GM23338 (cell line): ENCODE measurements at places on chromosomes 7 and 10.
A peak's percentile ranks its signal among the peaks of the same experiment; 100 is the strongest.

DNA sequence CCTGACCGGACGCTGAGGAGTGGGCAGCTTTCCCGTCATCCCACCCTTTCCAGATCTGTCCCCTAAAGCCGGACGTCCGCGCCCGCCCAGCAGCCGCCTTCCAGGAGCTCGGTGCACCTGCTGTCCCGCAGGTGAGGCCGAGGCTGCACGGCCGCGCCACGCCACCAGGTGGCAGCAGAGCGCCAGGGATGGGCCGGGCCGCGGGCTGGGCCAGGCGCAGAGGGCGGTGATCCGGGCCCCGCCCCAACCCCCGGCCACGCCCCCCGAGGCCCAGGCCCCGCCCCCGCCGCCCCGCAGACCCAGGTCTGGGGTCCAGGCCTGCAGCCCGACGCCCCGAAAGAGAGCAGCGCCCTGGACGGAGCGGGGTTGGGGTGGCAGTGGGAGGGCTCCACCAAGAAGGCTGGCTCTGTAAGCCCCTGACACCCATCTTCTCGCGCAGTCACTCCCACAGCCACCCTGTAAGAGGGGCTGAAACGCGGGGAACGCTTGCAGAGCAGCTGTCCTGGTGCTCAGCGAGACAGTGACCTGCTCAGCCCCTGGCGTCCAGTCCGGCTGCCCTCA is 32.2 kb downstream of the FOXL3 start:
- peak; percentile 76 for DNase-seq

DNA sequence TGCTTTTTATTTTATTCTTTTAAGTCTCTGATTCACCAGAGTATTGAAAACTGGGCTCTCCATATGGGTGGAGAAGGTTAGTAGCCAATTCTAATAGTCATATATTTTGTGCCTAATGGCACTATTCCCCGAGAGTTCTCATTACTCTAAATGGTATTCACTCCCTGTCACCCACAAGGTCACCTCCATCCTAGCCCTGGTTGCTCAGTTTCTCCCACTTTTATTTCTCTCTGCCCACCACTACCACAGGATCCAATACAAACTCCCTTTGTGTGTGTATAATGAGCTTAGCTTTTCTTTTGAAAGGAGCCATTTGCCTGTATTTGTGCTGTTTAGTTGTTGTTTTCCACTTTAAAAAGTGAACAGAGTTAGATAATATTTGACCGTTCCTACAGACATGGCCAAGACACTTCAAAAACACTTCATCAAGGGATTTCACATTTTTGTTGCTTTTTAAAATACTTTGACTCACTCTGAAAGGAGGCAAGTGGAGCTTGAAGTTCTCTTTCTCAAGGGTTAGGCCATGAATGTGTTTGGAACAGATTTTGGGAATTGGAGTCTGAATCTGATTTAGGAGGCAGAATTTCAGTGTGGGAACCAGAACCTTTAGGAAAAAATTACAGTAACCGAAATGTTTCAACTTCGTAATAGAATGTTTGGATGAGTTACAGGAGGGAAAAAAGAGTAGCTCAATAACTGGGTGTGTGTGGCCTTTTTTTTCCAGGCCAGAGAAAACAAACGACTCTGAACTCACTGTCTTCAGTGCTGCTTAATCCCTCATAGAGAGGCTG is 321.3 kb downstream of the BICC1 start:
- DNase-seq: no peak

- DNase-seq: no peak
These were observed 271.6 kb downstream of the GFRA1 start for GRCh38 chr10:116001262-116001857.

- DNase-seq: peak; percentile 77
These were observed 66.8 kb upstream of the SEPHS1 start for GRCh38 chr10:13414855-13415254.

DNA sequence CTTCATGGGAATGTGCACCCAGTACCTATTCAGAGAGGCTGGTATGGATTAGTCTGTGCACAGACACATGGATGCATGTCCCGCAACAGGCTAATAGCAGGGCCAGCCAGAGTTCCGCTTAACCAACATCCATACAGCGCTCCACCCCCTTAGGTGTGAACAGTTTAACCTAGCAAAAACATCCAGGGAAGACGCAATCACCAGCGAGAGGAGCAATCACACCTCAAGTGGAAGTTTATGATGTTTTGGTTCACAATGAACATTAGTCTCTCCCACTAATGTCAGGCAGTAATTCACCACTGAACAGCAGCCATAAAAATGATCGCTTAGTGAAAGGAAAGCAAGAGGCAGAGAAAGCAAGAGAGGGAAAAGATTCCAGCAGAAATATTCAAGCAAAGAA is 91.1 kb downstream of the PLXNA4 start:
- DNase-seq: no peak

GRCh38 chr7:128076196-128076795 is 45.1 kb upstream of the LRRC4 start:
- no peak for DNase-seq

DNA sequence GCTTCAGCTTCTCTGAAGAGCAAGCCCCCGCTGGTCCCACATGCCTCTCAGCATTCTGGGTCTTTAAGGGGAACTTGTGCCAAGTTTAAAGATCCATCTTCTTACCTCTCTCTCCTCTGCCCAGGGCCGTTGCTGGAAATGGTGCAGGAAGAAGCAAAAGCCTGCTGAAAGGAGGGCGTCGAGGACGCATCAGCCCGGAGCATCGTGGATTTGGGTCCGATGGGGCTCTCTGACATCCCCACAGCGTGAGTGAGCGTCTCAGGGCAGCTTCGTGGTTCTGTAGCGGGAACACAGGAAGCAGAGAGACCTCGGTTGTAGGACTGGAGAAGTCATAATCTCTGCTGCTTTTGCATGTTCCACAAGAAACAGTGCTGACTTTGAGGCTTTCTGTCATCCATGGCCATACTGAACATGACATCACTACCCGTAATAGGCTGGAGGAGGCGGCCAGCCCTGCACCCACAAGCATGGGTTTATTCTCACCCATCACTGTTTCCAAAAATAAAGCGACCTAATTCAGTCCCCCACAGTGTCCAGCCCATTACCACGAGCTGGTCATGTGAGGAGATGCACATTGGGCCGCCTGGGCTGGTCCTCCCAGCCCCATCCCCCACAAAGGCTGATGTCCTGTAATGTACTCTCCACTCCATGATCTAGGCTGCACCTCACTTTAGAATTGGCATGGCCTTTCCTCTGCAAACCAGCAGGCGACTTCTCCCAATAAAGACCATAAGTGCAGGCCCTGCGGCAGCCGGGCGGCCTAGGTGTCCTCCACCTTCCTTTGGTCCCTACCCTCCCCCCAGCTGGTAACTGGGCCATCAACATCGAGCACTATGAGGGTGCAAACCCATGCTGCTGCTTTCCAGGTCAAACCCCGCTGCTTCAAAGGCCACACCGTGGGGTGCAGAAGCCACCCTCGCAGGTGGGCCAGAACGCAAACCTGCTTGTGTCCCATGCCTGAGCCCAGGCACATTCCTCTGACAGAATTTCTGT is 276.9 kb downstream of the TNS3 start:
- DNase-seq: no peak

- DNase-seq: no peak
These were observed 13.3 kb downstream of the LAT2 start for GRCh38 chr7:74222851-74223710.

GRCh38 chr7:74230446-74231231 is 20.8 kb downstream of the LAT2 start:
- DNase-seq: no peak

DNA sequence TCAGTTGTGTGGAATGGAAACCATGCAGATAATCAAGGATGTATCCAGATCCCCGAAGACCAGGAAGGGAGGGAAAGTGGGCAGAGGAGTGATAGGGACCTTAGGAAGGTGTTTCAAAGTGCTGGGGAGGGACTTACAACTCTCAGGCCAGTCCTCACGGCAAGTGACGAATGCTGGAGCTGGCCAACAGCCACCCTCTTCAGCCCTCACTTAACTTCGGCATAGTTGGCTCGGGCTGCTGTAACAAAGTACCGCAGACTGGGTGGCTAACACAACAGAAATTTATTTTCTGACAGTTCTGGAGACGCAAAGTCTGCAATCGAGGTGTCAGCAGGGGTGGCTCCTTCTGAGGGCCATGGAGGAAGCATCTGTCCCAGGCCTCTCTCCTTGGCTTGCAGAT is 265.9 kb upstream of the YAE1 start:
- DNase-seq: no peak

DNA sequence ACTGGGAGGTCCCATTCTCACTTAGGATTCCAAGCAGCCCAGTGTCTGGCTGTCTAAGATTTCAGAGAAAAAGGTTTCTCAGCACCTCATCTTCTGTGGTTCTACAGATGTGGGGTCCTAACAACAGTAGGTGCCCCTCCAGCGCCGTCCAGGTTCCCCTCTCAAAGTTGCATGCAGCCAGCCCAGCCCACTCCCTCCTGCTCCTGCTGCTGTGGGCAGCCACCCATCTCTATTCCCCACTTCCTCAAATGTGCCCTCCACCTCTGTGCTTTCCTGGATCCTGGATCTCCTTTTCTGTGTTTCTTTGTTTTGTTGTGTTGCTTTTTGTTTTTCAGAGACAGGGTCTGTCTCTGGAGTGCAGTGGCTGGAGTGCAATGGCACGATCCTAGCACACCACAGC is 13.3 kb upstream of the SLC18A3 start:
- DNase-seq: no peak

GRCh38 chr7:73707045-73707631 is 12.3 kb downstream of the STX1A start:
- DNase-seq: peak; percentile 50

DNA sequence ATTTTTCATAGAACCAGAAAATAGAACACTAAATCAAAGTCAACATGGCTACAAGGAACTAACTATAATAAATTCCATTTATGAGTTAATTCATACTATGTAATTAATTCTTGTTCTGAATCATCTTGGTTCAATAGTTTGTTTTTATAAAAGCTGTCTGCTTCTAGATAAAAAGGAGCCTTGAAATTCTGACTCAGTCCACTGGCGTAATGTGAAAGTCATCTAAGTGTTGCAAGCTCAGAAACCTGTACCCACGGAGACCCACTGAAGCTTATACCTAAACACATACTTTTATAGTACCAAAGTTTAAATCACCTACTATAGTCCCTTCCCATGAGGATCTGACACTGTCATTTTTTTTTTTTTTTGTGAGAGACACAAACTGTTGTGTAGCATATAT is 489.4 kb downstream of the SEMA3D start:
- no peak for DNase-seq

- no peak for DNase-seq
These were observed 187.8 kb downstream of the FAM107B start for GRCh38 chr10:14586901-14587300.

DNA sequence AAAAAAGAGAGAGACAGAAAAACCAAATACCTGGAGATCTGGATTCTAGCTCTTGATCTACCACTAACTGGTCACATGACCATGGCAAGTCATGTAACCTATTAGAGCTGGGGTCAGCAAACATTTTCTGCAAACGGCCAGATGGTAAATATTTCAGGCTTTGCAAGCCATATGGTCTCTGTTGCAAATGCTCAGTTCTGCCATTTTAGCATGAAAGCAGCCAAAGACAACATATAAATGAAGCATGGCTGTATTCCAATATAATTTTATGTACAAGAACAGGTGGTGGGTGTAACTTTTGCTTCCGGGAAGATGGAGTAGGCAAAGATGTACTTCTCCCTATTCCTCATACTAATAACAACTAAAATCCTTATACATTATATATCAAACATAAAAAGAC is 6.7 kb downstream of the FRA10AC1 start:
- DNase-seq: no peak

DNA sequence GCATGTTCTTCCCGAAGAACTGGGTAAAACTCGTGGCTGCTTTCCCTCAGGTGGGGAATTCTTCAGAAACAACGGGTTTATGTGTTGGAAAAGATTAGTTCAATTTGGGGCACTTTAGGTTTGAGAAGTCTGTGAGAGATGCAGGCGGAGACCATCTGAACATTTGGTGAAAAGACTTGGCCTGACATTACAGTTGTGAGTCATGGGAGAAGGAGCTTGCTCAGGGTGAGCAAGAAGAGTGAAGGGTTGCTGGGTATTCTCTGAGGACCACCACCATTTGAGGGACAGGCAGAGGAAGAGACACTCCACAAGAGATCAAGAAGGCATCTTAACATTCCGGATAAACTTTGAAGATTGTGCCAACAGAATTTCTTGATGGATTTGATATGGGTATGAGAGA is 88.6 kb downstream of the PODXL start:
- no peak for DNase-seq

- DNase-seq: peak; percentile 90
These were observed 43.1 kb upstream of the LBX1 start for GRCh38 chr10:101272229-101272868.

DNA sequence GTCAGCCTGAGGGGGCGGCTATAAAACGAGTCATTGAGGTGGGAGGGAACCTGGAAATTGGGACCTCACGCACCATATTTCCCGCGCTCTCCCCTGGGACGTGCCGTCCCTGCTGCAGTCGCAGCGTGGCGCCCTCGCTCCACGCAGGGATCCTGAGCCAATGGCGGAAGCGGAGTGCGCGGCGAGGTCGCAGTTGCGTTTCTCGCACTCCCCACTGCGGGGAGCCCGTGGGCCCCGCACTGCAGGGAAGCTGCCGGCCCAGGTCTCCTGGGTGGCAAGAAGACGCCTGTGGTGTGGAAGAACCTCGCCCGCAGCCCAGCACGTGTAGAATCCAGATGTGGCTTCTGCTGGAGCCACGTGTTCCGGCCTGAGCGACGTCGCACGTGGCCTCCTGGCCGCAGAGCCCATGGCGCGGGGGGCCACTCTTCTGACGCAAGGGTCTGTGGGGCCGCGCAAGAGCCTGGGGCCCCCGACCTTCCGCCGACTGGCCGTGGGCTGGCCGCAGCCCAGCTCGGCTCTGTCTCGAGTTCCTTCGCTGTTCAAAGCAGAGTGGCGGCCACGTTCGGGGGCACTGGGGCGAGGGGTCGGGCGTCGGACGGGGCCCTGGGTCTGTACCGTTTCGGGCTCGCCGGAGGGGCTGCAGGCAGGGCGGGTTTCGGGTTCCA is 26.4 kb downstream of the HIF1AN start:
- peak; percentile 82 for DNase-seq

GRCh38 chr10:32166365-32166764 is 110.1 kb upstream of the KIF5B start:
- DNase-seq: no peak

DNA sequence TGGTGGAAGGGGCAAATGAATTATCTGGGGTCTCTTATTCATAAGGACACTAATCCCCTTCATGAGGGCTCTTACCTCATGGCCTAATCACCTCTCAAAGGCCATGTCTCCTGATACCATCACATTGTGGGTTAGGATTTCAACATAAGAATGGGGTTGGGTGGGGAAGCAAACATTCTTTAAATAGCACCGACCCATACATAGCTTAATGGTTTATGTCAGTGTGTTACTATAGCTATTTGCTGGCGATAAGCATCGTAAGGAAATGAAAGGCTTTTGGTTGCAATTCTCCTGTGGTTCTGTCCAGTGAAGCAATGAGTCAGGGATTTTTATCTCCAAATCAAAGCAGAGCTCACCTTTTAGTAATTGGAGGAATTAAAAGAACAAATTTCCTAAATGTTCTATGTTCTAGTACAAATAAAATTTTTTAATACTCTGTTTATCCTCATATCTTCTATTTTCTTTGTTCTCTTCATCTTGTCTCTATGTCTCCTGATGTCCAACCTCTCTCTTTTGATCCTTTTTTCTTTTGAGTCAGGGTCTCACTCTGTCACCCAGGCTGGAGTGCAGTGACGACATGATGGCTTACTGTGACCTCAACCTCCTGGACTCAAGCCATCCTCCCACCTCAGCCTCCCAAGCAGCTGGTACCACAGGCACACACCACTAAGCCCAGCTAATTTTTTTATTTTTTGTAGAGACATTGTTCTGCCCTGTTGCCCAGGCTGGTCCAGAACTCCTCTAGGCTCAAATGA is 57.0 kb upstream of the GLCCI1 start:
- DNase-seq: peak; percentile 88

- no peak for DNase-seq
These were observed 78.7 kb upstream of the CXCL12 start for GRCh38 chr10:44463511-44464121.

- DNase-seq: no peak
These were observed 147.5 kb upstream of the TCF7L2 start for GRCh38 chr10:112802411-112803022.
